ENCODE measurements at places on chromosomes 13 and 19. TPM values are rescaled to one million over a fixed set of nuclear protein-coding genes. Genes with fewer than 3 reads are reported as not detected.
A peak's percentile ranks its signal among the peaks of the same experiment; 100 is the strongest.

DNA sequence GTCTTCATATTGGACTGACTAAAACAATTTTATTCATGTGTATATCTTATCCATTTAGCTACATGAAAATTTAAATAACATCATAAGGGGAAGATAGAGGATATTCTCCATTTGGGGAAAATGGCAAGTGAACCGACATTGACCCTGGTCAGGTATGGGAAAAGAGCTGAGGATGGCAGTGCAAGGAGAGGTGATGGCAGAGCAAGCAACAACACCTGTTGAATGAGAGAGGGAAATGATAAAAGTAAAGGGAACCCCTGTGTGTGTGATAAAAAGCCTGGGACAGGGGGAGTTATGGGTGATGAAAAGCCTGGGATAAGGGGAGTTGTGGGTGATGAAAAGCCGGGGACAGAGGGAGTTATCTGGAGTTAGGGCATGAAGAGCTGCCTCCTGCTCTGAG is 4.0 kb downstream of the CLC start:
- H3K4me3 ChIP-seq: no peak overlapping the region
- H3K36me3 ChIP-seq: no peaks in the 10 kb centered on the region
- H3K4me1 ChIP-seq: peaks cover 12% of the 10 kb centered on the region
- H3K27me3 ChIP-seq: no peaks in the 10 kb centered on the region

DNA sequence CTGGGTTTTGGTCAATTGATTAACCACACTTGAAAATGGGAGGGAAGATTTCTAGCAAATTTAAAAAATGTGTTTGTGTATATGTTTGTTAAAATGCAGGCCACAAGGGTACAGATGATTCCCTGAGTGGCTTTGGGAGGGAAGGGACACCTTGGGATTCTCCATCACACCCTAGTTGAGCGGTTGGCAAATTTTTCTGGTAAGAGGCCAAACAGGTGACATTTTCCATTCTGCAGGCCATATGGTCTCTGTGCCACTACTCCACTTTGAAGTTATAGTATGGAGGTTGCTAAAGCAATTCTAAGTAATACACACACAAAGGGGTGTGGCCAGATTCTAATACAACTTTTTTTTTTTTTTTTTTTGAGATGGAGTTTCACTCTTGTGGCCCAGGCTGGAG is 12.9 kb upstream of the MED26 start:
- H3K4me1 ChIP-seq: no peaks in the 10 kb centered on the region
- peaks cover 33% of the 10 kb centered on the region for H3K36me3 ChIP-seq
- no peak overlapping the region for H3K4me3 ChIP-seq
- no peak for DNase-seq
- no peaks in the 10 kb centered on the region for H3K27me3 ChIP-seq

DNA sequence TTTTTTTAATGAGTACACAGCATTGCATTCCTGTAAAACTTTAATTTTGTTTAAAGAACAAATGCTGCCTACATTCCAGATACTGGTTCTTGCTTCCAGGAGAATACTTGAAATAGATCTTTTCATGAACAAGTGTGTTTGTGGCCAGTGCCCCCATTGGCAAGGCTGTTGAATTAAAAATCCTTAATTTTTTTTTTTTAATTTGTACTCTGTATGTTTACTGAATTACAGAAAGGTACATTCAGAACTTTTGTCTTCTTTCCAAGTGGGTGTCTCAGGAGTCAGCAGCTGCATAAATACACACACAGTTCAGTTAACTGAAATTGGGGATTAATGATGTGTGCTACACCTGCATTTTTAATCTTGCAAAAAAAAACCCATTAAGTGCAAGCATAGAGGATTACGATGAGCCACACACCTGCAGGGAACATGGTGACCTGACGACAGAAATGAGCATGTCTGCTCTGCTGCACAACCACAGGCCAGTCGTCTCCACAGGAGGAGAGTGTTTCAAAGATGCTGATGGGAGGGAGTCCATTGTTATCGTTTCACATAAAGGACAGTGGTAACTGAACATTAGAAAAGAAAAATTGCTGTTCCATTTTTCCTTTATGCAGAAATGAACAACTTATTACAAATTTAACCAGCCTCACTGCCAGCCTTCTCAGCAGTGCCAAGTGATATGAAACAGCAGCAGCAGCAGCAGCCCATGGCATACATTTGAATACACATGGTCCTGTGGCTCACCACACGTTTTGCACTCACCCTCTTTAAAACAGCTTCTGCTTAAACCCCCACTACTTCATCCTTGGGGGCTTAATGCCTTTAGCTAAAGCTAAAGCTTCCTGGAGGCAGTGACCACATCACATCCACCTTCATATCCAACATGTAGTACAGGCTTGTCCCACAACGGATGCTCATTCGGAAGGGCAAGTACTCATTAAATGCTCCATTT is 72.3 kb upstream of the RFC3 start:
- no peak overlapping the region for H3K27ac ChIP-seq
- no peaks in the 10 kb centered on the region for H3K27me3 ChIP-seq
- no peaks in the 10 kb centered on the region for H3K36me3 ChIP-seq
- H3K4me3 ChIP-seq: no peak overlapping the region

GRCh38 chr19:11387162-11388034 is 3.3 kb upstream of the EPOR start:
- DNase-seq: no peak
- no peaks in the 10 kb centered on the region for H3K36me3 ChIP-seq
- peaks cover 18% of the 10 kb centered on the region for H3K4me1 ChIP-seq
- H3K4me3 ChIP-seq: no peak overlapping the region
- peaks cover 5% of the 10 kb centered on the region for H3K27me3 ChIP-seq

DNA sequence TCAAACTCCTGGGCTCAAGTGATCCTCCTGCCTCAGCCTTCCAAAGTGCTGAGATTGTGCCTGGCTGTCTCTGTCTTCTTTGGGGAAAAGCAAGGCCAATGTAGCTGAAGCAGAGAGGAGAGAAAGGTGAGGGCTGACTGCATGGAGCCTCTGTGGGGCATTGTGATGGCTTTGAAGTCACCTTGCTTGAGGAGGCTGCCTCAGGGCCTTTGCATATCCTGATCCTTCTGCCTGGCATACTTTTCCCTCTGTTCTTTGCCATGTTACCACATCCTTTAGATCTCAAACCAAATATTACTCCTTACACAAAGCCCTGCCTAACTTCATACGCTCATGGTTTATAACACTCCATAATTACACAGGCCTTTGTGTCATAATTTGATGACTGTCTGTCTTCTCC is 9.4 kb upstream of the PPP5C start:
- no peaks in the 10 kb centered on the region for H3K4me1 ChIP-seq
- no peak overlapping the region for H3K27ac ChIP-seq
- no peak for DNase-seq
- H3K36me3 ChIP-seq: no peaks in the 10 kb centered on the region
- H3K27me3 ChIP-seq: no peaks in the 10 kb centered on the region

DNA sequence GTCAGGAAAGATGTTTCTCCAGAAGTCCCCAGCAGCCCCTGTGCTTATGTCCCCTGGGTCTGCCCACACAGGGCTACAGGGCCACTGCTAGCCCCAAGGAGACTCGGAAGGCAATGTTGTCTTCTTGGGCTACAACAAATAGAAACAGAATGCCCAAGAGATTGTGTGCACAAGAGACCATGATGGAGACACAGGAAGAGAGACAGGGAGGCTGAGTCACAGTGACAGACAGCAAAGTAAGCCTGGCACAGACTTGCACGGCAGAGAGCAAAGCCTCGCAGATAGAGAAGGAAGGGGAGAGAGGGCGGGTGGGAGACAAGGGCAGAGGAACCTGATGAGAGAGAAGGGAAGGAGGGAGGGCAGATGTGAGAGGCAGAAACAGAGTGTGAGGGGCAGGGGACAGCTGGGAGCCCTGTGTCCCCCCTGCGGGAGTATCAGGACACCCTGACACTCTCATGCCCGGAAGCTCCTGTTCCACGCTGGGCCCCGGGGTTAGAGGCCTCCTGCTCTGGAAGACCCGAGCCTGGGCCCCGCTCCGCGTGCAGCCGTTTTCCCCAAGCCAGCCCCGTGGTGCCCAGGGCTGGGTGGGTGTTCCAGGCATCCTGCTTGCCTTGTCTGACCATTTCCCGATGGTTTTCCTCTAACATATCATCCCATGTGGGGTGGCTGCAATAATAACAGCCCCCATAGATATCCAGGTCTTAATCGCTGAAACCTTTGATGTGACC is 2.7 kb upstream of the PLA2G4C start:
- H3K4me1 ChIP-seq: no peaks in the 10 kb centered on the region
- no peak for DNase-seq
- H3K4me3 ChIP-seq: no peak overlapping the region
- H3K27me3 ChIP-seq: no peaks in the 10 kb centered on the region
- no peaks in the 10 kb centered on the region for H3K36me3 ChIP-seq

- no peaks in the 10 kb centered on the region for H3K27me3 ChIP-seq
- no peaks in the 10 kb centered on the region for H3K36me3 ChIP-seq
- H3K27ac ChIP-seq: no peak overlapping the region
- H3K4me1 ChIP-seq: no peaks in the 10 kb centered on the region
- DNase-seq: no peak
These were observed 2.2 kb downstream of the C3 start for GRCh38 chr19:6718111-6718740.

DNA sequence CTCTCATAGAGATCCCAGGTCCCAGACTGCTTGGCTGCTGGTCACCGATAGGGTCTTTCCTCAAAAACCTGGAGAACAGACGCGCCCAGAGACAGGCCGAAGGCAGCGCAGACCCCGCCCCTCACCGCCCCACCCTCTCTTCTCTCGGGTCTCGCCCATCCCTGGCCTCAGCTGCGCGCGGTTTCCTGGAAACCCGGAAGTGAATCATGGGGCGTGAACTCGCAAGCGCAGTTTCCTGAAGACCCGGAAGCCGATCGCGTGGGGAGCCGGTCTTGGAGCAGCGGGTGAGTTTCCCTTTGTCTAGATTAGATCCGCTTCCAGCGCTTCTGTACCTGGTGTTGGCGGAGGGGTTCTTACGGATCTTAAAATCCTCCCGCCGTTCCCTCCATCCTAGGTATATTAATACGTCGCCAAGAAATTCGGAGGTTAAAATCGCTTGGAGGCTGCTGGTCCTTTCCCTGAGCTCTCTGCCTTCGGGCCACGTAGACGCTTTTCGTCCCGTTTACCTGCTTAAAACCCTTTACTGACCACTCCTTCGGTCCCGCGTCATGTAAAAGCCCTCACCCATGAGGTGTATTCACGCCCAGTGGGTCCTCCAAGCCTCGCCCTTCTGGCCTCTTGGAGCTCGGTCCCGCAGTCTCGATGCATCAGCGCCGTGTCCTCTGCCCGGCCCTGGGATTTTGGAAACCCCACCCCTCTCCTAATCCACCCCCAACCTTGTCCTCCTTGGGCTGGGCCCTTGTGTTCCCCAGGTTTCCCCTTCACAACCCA is at the start of gene ZNF578:
Gene ZNF578, plus strand, starts transcription at position 230 of the 771 bp plus-strand sequence. CDS start 48,293 bp downstream, outside the sequence.
- no peaks in the 10 kb centered on the region for H3K36me3 ChIP-seq
- peaks cover 8% of the 10 kb centered on the region for H3K4me1 ChIP-seq
- H3K27me3 ChIP-seq: no peaks in the 10 kb centered on the region
- peak; percentile 58 for DNase-seq
- no peak within 1 kb of the TSS for H3K27ac ChIP-seq

DNA sequence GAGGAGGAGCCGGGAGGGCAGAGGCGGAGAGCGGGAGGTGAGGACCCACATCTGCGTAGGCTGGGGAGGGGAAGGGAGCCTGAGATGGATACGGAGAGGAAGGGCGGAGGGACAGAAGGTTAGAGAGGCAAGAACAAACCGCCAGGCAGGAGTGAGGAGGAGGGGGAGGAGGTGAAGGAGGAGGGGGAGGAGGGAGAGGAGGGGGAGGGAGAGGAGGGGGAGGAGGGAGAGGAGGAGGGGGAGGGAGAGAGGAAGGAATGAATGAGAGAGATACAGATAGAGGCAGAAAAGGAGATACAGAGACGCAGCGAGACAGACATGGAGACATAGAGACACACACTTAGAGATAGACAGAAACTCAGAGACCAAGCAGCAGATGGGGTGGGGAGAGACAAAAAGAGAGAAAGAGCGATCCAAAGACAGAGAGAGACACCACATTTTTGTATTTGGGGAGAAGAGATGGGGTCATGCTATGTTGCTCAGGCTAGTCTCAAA is 782 bp upstream of the CA11 start:
- no peak for DNase-seq
- no peaks in the 10 kb centered on the region for H3K36me3 ChIP-seq
- H3K4me3 ChIP-seq: no peak overlapping the region
- peak overlapping the region; percentile 52 for H3K27ac ChIP-seq
- peaks cover 40% of the 10 kb centered on the region for H3K4me1 ChIP-seq

ATP8B3 gene
- total RNA-seq: 1.6 TPM

KLC3 gene
- not detected for total RNA-seq

U2AF2 gene
- 374 TPM for total RNA-seq

CDADC1 gene
- 9.8 TPM for total RNA-seq
